ENCODE measurements at places on chromosomes 12 and 14. TPM values are rescaled to one million over a fixed set of nuclear protein-coding genes. Genes with fewer than 3 reads are reported as not detected.

SERPINA9 gene
- not detected for total RNA-seq

GDF11 gene
- total RNA-seq, result 15.9 TPM

PRKCH gene
- 13.3 TPM for total RNA-seq

DBX2 gene
- total RNA-seq, result not detected

TPPP2 gene
- not detected for total RNA-seq

CLEC4C gene
- not detected for total RNA-seq

DICER1 gene
- 9.6 TPM for total RNA-seq

SYT1 gene
- 6.6 TPM for total RNA-seq

SYNDIG1L gene
- not detected for total RNA-seq

VWF gene
- total RNA-seq, result 0.35 TPM

GOLGA5 gene
- 55.8 TPM for total RNA-seq

GPX2 gene
- total RNA-seq, result not detected

METAP2 gene
- 75.7 TPM for total RNA-seq

IPO8 gene
- total RNA-seq, result 12.7 TPM

ESYT1 gene
- 240 TPM for total RNA-seq

AICDA gene
- not detected for total RNA-seq

ERBB3 gene
- total RNA-seq, result 0.35 TPM

FGF23 gene
- not detected for total RNA-seq

INHBE gene
- total RNA-seq, result 3.5 TPM

RNASE7 gene
- not detected for total RNA-seq

SIX6 gene
- not detected for total RNA-seq

CFAP54 gene
- total RNA-seq, result 2.6 TPM

SMOC1 gene
- total RNA-seq, result 0.89 TPM

ACSS3 gene
- 14.4 TPM for total RNA-seq

MRPL42 gene
- total RNA-seq, result 85.8 TPM

LRRC10 gene
- total RNA-seq, result not detected

VDR gene
- 1.2 TPM for total RNA-seq

IL23A gene
- not detected for total RNA-seq

RD3L gene
- total RNA-seq, result not detected

DEPDC4 gene
- not detected for total RNA-seq

SSPN gene
- 10.1 TPM for total RNA-seq

AREL1 gene
- total RNA-seq, result 36.5 TPM

SLC8A3 gene
- not detected for total RNA-seq

AQP6 gene
- total RNA-seq, result not detected

KLRC2 gene
- total RNA-seq, result not detected

TMEM132C gene
- not detected for total RNA-seq

LHX5 gene
- not detected for total RNA-seq

MIP gene
- total RNA-seq, result not detected

TAS2R9 gene
- total RNA-seq, result not detected

TAS2R7 gene
- not detected for total RNA-seq

ITGB7 gene
- not detected for total RNA-seq

NGB gene
- total RNA-seq, result not detected

FAM181A gene
- not detected for total RNA-seq

MUCL1 gene
- not detected for total RNA-seq

ZFHX2 gene
- total RNA-seq, result 1.9 TPM

GALC gene
- 9.2 TPM for total RNA-seq

IL26 gene
- not detected for total RNA-seq

GALNT6 gene
- 39.7 TPM for total RNA-seq

ABCC9 gene
- 6.1 TPM for total RNA-seq
